ENCODE measurements at places on chromosomes 6 and 20.

DNA sequence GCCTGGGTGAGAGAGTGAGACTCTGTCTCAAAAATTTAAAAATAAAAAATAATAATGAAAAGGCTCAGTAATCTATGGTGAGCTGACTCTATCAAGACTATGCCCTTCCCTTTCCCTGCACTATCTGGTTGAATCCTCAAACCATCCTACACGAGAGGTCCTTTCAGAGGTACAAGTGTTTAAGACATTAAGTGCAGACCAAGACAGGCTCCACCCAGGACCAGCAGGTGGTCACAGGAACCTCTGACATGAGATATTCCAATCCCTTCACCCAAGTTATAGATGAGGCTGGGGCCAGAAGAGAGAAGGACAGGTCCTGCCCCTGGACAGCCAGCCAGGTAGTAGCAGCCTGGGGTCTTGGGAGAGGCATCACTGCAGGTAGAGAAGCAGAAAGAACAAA is 182.6 kb downstream of the NFATC2 start:
- no peak for DNase-seq

DNA sequence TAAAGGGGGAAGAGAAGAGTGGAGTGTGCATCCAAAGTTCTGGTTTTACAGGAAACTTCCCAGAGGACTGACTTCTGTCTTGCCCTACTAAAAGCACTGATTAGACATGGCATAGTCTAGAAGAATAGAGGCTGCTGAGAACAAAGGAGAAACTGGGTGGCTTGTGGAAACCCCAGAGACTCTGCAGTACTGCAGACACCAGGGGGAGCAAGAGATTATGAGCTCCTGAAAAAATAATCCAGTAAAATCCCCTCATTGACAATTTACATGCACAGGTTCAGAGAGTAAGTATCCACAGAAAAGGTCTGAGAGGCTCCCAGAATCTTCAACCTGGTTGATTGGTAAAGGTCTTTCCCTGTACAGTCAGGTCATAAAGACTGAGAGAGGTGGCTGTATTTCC is 48.7 kb upstream of the CLVS2 start:
- no peak for DNase-seq

GRCh38 chr6:169489563-169490245 is 212.1 kb downstream of the WDR27 start:
- no peak for DNase-seq

GRCh38 chr6:157539421-157539822 is 158.4 kb downstream of the ZDHHC14 start:
- DNase-seq = no peak

DNA sequence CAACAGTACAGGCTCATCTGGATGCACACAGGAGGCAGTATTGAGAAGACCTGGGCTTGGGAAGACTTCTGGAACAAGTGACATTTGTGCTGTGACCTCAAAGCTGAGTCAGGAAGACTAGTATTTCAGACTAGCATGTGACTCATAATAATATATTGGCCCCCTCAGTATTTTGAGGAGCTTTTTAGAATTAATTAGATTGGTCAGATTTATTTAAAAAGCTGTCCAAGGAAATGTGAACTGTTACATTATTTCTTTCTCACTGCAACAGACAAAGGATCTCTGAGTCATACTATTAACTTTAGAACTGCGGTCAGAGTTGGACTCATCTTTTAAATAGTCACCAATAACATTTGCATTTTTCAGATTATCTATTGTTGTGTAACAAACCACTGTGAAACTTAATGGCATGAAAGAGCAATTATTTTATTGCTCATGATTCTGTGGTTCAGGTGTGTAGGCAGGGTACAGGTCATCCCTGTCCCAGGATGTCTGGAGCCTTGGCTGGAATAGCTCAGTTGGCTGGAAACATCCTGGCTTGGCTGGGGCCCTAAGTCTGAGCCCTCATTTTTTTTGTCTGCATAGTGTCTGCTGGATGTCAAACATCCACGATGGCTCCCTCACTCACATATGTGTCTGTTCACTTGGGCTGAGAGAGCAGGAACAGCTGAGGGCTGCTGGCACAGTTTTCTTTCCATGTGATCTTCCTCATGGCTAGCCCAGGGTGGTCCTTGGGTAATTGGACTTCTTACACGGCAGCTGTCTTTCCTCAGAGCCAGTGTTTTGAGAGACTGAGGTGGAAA is 46.9 kb downstream of the MAP3K4 start:
- DNase-seq = no peak

DNA sequence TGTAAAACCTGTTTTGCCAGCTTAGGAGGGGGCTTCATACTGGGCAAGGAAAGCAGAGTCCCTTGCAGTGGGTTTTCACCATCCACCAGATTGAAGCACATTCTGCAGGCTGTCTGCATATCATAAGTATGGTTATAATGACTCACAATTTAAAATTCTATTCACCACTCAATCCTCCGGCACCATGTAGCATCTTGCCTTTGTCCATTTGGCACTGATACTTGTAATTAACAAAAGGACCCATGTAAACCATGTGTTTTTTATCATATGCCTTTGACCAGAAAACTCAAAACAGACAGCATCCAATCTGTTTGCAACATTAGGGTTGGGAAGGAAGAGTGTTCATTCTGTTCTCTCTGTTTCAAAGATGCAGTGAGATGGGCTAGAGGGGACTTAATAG is 3.0 kb downstream of the CD83 start:
- DNase-seq = no peak

DNA sequence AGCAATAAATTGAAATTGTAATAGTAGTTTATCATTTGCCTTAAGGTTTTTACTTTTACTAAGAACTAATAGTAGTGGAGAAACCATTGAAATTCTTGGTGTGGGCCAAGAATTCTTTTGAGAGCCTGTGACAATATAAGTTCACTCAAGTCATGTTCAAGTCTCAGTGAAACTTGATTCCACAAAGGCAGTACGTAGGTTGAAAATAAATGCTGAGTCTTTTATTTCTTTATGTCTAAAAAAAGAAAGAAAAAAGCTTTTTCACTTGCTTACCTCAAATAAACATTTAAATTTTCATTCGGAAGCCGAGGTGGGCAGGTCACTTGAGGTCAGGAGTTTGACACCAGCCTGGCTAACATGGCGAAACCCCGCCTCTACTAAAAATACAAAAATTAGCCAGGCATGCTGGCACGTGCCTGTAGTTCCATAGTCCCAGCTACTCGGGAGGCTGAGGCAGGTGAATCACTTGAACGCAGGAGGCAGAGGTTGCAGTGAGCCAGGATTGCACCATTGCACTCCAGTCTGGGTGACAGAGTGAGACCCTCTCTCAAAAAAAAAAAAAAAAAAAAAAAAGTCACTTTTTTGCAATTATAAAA is 57.8 kb upstream of the NELFCD start:
- no peak for DNase-seq

- DNase-seq = no peak
Measured at GRCh38 chr6:24614648-24615047, 31.3 kb downstream of the KIAA0319 start.

DNA sequence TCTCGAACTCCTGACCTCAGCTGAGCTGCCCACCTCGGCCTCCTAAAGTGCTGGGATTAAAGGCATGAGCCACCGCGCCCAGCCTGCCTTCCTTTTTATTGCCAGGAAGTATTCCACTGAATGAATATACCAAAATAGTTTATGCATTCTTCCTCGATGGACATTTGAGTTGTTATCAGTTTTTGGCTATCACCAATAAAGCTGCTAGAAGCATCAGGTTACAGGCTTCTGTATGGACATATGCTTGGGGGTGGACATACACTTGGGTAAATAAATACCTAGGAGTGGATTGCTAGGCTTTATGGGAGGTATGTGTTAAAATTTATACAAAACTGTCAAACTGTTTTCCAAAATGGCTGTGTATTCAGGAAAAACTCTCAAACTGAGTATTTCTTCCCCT is 10.0 kb upstream of the RPS10 start:
- no peak for DNase-seq

DNA sequence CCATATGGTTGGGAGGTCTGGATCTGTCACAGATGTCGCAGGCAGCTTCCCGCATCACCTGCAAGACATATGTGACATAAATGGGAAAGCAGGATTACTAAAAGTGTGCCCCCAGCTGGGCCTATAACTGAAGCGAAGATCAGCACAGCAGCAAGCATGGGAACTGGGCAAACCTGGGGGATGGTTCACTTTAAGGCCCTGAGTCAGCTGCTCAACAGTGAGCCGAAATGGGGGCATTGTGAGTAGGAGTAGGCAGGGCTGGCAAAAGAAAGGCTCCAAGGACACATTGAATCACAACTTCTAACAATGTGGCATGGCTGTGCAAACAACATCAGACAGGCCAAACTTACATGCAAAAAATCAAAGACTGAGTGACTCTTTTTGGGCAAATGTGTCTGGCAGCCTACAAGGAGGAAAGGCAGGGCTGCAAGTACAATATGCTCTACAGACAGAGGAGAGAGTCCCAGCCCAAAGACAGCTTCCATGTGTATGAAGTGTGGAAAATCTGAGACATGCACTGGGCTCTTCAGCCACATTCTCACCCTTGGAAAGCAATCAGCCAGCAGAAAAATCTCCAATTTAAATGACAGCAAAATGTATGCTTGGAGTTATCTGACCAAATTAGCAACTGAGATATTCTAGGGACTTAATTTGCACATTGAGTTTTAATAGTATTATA is 531.0 kb upstream of the MMS22L start:
- DNase-seq = no peak

DNA sequence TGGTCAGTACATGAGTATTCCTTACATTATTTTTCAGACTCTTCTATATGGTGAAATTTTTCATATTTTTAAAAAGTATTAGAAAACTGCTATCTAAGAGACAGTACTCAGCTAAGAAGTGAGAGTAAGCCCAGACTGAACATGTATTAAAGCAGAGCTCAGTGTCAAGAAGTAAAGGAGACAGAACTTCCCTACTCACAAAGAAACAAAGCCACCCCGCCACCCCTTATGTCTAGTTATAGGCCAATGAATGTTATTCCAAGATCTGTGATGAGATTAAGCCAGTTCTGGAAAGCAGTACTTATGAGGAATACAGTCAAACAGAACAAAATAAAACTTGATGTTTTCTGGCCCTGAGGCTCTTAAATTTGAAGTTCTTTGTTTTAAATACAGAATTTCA is 114.5 kb downstream of the RNGTT start:
- DNase-seq = no peak

GRCh38 chr6:168147205-168147738 is 68.3 kb upstream of the FRMD1 start:
- DNase-seq = no peak

DNA sequence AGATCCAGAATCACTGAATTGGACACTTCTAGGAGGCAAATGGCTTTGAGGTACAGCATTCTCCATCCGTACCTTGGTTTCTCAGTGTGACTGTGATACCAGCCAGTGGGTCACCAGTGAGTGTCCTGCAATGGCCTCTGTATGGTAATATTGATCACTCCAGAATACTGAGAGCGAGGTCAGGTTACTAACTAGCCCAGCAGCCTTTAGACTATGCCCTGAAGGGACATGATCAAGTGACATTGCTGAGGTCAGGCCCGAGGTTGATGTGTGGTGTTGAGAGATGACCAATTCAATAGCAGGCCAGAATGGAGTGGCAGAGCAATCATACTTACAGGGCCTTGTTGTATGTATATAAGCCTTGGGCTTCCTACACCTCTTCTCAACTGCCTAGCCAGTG is 476.0 kb downstream of the KHDRBS2 start:
- DNase-seq = no peak

DNA sequence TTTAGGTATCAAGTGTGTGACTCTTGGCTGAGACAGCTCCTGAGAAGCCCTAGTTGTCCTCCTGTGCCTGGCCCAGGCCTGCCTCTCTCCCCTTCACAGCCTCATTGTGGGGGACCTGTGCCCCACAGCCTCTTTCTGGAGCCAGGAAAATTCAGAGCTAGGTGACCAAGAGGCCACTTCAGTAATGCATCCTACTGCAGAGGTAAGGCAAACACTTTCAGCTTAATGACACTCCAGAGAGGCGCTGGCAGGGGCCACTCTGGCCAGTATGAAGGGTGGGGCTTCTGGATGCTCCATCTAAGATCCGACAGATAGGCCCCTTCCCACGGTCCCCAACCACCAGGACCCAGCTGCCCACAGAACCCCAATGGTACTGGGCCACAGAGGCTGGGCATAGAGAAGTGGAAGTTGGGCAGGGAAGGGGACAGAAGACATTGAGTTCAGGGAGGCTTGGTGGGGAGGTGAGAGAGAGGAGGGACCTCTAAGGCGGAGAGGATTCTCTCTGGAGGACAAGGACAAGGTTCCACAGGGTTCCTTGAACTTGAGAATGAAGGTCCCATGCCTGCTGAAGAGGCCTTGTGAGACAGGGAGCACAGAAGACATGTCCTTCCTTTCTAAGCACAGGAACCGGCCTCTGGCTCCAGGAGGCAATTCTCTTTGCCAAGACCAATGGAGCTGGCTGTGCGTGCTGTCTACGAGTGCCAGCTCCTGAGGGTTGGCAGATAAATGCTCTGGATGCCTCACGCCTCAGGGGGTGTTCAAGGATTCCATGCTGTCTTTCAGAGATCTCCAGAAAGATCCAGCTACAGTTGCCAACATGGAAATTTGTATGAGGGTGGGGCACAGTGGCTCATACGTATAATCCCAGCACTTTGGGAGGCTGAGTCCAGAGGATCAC is 46.4 kb upstream of the TGM2 start:
- DNase-seq = no peak

DNA sequence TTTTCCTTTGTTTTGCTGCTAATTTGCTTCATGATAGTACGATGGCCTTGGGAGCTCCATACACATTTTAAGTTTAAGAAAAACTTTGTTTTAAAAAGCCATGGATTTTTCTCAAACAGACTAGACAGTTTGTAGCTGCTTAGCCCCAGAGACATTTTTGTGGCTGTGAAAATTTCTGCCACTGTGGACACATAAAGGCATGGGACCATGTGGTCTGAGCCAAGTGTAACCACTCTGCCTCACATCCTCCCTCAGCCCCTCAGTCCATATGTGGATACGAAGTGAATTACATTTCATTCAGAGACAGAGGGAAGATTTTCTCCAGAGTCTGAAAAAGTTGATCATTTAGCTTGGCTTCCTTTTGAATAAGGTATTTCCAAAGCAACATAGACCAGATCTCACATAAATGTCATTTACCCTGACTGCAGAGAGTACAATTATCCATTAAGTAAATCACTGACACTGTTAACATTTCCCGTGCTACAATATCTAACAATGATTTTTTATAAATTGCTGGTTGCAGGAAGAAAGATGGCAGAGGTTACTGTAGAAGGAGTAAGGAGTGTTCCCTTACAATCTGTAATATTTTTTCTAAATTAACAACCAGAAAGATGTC is 87.4 kb downstream of the GJA1 start:
- no peak for DNase-seq

- no peak for DNase-seq
Measured at GRCh38 chr6:170066679-170067078, 224.2 kb downstream of the DLL1 start.

DNA sequence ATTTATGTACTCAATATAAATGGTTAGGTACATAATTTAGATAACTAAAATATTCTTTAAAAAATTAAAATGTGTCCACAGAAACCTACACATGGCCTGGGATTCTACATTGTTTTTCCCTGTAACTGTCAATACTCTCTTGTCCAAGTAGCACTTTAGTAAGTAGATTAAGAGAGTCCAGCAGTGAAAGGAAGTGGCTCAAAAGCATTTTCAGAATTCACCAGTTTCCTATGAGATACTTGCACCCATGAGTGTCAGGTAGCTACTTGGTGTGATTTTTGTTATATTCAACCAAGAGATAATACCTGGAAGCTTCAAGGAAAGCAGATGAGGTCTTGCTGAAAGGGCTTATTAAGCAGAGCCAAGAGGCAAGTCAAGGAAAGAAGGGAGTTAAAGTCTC is 126.3 kb downstream of the FYN start:
- no peak for DNase-seq
